GM13977 (cell line): ENCODE measurements at places on chromosomes 5 and 9.

DNA sequence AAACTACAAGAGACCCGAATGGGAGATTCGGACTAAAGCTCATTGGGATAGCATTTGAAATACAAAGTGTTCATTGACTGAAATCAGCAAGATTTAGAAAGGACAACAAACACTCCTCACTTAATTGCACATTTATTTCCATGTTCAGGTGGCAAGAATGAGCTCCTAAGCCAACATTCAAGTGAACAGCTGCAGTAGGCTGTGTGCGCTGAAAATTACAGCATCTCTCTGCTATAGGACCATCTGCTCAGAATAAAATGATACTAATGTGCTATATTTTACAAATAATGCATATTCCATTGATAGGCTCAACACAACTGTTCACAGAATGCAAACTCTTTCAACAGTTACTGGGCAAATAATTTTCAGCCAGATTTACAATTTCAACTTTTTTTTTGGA, 61.8 kb downstream of the ELAVL2 start:
- no peak for DNase-seq

DNA sequence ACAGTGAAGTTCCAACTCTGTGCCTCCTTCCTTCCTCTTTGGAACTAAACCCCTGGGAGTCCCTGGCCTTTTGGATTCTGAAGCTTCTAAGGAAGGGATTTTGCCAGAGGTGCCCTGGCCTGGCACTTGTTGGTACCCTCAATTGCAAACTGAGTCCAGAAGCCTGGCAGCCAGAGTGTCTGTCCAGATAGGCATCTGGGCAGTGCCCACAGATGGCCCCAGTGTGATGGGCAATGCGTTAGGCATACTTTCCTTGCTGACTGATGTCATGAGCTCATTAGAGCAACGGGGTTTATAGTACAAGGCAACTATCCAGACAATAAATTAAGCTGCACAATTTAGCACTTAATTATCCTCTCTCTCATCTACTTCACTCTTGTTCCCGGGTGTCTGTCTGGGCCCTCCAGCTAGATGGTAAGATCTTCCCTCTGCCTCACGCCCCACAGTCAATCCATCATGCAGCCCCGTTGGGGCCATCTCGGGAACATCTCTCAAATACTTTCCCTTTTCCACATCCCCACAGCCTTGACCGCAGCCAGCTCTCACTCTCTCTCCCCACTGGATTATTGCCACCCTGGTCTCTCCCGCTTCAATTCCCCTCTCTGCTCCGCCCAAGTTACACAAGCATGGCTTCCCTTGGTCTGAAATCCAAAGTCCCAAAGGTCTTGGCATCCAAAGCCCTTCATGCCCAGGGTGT, 157.5 kb upstream of the SMIM23 start:
- DNase-seq = no peak

GRCh38 chr5:138583984-138584637, 8.9 kb upstream of the HSPA9 start:
- DNase-seq = no peak

DNA sequence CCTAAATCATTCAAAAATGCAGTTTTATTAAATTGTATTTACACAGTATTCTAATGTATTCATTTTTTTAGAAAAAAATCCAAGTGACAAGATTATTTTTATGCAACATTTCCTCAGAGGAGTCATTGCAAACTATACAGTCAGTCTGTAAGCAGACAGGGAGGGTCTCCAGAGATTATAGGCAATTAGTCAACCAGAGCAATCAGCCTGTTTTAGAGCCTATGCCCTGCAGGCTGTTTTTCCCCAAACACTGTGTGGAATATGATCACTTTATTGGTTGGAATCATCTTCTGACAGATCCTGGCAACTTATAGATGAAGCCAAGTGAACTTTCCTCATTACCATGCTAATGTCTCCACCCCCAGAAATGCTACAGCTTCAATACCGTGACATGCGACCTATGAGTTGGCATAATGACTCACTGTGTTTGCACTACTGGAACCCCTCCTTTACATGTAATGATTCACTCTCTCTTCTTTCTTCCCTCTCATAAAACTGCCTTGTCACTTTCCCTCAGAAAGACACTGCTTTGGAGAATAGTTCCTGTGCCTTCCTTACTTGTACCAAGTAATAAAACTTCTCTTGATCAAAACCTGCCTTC, 577.7 kb upstream of the FTMT start:
- DNase-seq = no peak

- DNase-seq = no peak
Measured at GRCh38 chr9:74095925-74096324, 401.2 kb upstream of the RORB start.

- DNase-seq = no peak
Measured at GRCh38 chr9:98199388-98200033, 7.1 kb upstream of the CORO2A start.

- DNase-seq = no peak
Measured at GRCh38 chr5:9160747-9161146, 385.1 kb downstream of the SEMA5A start.

- DNase-seq = no peak
Measured at GRCh38 chr9:133864011-133864410, 125.9 kb upstream of the SARDH start.

GRCh38 chr5:160469156-160470144, 47.8 kb downstream of the PTTG1 start:
- DNase-seq = no peak

GRCh38 chr9:2761424-2761823, 44.1 kb downstream of the KCNV2 start:
- no peak for DNase-seq

DNA sequence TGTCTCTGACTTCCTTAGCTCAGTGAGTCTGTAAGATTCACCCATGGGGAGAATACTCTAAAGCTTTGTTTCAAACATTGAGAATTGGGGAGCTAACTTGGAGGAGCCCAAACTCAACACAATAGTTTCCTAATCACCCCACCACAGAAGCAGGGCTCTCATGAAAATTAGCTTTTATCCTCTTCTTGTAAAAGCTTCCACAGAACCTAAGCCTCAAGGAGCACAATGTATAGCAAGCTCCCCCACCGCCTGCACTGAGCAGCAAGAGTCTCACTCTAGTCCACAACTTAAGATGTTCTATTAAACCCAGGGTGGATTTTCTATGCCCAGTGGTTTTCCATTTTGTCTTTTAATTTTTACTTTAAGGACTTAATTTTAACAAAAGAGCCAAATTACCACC, 48.9 kb upstream of the GRHPR start:
- DNase-seq = no peak

GRCh38 chr5:62737766-62738165, 159.1 kb downstream of the LRRC70 start:
- no peak for DNase-seq

GRCh38 chr5:173655196-173655797, 38.8 kb upstream of the BOD1 start:
- no peak for DNase-seq

- DNase-seq = no peak
Measured at GRCh38 chr5:144281784-144282183, 111.1 kb downstream of the KCTD16 start.

GRCh38 chr9:23850690-23851629, 24.9 kb upstream of the ELAVL2 start:
- no peak for DNase-seq

- no peak for DNase-seq
Measured at GRCh38 chr9:113651896-113652295, 188.4 kb downstream of the RGS3 start.

- peak; percentile 42 for DNase-seq
Measured at GRCh38 chr9:16030528-16031185, 477.8 kb downstream of the CCDC171 start.

- no peak for DNase-seq
Measured at GRCh38 chr5:116613445-116613844, 38.8 kb upstream of the SEMA6A start.

DNA sequence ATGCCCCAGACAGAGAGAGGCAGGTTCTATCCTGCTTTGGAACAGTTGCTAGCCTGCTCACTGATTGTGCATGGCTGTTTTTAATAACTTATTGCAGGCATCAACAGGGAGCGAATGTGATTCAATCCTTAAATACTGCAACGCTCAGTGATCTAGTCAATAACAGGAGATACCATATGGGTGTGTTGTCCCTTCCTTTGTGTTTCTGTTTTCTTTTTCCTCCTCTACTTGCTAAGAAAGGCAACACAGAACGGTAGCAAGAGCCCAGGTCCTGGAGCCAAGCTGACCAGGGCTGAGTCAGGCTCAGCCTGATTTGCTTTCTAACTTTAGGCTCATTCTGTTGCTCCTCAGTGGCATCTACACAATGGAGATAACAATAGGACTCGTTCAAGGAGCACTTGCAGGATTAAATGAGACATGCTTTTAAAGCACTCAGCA, 98.6 kb upstream of the EQTN start:
- no peak for DNase-seq

- no peak for DNase-seq
Measured at GRCh38 chr5:6868171-6868570, 154.9 kb downstream of the TENT4A start.

DNA sequence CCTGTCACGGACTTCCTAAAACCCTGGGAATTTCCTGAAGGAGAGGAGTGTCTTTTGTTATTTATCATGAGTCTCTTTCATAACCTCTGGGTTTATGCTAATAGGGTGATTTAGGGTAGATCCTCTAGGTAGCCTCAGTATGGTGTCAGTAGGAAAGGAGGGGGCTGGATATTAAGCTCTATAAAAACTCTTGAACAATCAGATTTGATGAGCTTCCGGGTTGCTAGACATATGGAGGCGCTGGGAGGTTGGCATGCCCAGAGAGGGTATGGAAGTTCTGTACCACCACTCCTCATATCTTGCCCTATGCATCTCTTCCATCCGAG, 15.6 kb upstream of the PTBP3 start:
- DNase-seq = no peak

DNA sequence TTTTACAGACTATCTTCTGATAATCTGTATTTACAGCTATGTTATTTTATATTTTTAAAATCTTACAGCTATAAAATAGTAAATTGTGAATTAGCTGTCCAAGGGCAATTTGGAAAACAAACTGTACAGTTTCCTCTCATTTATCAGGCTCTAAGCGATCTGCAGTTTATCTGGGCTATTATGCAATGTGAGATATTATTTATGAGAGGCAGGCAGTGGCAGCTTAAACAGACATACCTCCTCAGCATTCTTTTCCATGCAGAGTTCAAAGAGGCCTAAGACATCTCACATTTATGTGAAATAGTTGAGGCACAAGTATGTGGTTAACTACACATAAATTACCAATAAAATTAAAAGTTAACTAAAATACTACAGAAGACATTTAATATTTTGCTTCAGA, 10.2 kb downstream of the NIPSNAP3B start:
- DNase-seq = no peak

DNA sequence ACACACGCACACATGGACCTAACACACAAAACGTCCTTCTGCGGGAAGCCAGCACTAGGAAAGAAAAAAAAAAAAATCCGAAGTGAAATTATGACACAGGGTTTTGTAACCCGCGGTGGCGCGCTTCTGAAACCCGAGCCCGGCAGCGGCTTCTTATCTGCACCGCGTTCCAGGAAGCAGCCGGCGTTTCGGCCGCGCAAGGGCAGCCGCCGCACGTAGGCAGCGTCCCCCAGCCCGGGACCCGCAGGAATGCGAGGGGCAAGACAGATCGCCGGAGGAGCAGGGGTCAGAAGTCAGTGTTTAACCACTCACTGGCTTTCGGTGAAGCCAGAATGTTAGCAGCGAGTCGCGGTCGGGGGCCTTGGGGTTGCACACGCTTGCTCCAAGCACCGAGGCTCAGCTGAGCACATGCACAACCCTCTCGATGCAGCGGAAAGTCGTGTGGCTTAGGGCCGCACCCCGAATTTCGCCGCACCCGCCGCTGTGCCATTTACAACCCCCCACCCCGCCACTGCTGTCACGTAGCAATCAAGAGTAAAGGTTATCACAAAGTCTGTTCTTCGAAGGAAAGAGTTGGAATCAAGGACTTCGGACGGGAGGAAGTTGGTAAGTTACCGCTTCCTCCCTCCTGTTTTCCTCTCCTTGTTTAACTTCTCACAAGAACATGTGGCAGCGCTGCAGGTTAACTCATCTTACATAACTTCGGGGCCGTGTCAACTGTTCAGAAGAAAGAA, 167.9 kb downstream of the AUH start:
- DNase-seq = peak; percentile 59

DNA sequence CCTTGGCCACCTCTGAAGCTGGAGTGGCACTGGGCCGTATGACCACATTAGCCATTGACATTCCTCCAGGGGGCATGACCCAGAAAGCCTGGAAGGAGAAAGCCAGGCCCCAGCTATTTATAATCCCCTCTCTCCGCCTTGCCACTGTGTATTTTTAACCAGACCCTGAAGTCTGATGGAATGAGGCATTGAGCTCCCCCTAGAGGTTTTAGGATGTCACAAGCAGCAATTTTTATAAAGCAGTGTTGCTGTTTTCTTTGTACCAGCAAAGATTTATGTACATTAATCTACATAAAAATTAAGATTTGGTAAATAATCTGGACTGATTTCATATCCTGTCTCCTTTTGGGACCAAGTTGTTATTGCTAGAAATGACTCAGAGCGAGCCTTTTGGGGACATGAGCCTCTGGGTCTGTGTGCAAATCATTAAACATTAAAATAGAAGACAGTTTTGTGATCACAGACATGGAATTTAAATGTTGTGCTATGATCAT, 127.1 kb downstream of the TRIO start:
- peak; percentile 54 for DNase-seq

- no peak for DNase-seq
Measured at GRCh38 chr9:5947912-5948311, 57.2 kb downstream of the MLANA start.

GRCh38 chr5:169474226-169474625, 109.3 kb upstream of the SPDL1 start:
- no peak for DNase-seq

DNA sequence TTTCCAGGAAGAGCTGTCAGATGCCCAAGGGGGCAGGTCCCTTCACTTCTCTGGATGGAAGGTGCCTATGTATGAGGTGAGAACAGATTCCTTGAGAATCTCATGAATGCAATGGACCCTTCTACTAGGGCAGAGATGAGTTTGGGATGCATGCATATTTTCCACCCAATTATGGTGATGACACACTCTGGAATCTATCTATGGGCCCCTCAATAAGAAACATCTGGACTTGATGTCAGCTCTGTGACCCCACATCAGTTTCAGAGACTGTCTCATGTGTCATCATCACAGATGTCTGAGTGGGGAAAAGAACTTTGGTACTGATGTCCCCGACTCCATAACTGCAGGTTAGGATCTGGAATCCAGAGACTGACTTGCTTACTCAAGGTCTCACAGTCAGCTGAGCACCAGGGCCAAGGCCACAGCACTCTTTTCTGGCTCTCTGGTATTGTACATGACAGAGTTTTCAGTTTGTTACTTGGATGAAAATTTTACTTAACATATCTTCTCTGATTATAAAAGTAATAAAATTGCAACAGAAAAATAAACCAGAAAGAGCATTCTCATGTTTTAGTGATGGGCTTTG, 177.0 kb downstream of the DCP2 start:
- no peak for DNase-seq

GRCh38 chr9:21031091-21031807, at the start of gene HACD4:
TSS of gene HACD4 (minus strand) at chr9:21031640. CDS start at chr9:21031590, 50 bp downstream.
- DNase-seq = peak; percentile 82

- no peak for DNase-seq
Measured at GRCh38 chr5:59831326-59832010, 62.1 kb downstream of the PDE4D start.
